ENCODE measurements at places on chromosomes 3 and 15.

- no peak for DNase-seq
Measured at GRCh38 chr15:52254391-52254790, 41.2 kb downstream of the MYO5C start.

DNA sequence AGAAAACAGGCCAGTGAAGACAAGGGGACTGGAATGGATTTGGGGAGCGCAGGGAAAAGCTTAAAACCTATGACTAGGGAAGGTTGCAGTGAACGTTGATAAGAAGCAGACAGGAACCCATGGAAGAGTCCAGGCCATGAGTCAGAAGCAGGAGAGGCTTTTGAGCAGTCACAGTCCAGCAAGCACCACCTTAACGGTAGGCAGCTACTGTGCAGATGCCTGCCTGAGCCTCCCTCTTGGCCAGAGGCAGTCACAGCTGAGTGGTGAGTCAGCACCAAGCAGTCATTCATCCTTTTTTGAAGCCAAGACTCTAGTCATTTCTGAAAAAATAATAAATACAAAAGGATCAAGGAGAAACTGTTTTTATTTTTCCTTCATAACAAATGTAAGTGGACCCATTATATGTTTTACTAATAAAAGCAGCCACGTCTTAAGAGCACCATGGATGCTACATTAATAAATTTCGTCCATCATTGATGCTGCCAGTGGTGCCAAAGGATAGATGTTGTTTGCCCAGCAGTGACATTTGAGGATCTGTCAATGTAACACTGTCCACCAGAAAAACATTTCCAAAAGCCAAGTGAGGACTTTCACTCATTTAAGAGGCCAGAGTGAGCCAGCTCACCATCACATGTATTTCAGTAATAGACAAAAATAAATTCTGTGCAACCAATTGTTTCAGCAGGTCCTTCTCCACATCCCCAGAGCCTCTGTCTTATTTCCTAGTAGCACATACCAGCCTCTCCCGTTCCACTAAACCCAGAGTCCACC lies 42.1 kb upstream of the ACTC1 start:
- DNase-seq: no peak

GRCh38 chr3:183584246-183584913 lies 28.9 kb upstream of the KLHL6 start:
- no peak for DNase-seq

DNA sequence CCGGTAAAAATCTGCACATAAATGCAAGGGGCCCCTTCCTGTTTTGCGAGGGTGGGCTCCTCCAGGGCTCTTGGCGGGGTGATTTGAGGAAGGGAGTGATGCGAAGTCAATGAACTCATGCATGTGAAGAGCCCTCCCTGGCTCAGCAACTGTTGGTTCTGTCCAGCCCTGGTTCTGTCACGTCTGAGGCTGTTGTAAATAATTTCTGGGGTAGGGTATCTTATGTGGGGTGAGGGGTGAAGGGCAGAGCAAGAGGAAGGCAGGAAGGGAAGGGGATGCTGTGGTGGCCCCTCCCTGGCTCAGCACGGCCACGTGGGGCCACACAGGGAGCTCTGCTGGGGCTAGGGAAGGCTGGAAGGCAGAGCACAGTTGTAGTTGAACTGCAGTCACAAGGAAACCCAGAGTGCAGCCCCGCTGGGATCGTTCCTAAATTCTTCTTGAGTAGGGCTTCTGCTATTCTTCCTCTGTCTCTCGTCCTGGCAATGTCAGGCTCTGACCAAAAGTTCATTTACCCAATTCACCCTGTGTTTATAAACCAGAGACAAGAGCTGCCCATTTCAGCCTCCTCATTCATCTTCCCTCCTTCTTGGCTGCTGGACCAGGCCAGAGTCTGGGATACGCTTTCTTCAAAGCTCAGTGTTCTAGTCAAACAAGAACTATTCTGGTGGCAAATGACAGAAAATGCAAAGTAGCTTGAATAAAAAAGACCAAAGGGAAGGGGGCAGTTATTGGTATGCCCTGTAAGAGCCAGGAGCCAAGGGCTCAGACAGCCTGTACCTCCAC lies 14.8 kb upstream of the TOPBP1 start:
- DNase-seq: no peak

DNA sequence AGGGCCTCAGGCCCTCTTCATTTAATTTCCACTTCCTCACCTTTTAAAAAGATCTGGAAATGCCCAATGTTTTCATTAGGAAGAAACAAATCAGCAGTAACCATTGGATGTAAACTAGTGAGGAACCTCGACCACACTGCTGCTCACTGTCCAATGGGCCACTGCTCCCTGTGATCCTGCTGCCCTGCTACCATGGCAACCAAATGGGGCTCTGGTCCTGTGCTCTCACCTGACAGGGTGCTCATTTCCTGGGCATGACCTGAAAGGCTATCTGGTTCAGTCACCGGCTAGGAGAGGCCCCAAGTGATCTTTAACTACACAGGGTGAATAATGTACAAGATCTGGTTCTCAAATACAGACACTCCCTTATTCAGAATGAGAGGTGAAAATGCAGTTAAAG lies 54.6 kb downstream of the ARHGEF3 start:
- DNase-seq: no peak

DNA sequence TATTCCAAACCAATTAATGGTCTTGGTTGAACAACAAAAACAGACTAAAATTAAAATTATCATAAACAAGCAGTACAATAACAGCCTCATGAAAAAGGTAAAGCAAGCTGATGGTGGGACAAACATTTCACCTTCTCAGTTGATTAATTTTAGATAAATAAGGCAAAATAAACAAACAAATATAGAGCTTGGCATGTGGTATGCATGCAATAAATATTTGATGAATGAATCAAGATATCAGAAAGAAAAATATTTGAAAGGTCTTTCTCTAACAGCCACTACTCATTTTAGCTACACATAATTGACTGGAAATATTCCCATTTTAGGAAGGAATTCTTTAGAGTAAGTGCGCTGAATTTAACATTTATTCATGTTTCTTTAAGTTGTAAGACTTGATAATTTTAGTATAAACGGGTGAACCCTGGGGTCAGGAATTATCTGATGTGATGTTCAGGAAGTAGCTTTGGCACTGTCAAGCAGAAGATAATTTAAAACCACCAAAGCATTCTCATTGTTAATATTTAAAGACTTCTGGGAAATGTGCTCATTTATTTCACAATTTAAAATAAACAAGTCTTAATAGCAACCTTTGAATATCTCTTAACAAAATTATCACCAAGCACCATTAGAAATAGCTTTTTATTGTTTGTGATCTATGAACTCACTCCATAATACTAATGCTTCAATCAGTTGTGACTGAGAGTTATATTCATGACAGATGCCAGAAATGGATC lies 372.3 kb upstream of the TGFBR2 start:
- no peak for DNase-seq

- DNase-seq: no peak
Measured at GRCh38 chr15:28109626-28110455, 10.7 kb upstream of the OCA2 start.

DNA sequence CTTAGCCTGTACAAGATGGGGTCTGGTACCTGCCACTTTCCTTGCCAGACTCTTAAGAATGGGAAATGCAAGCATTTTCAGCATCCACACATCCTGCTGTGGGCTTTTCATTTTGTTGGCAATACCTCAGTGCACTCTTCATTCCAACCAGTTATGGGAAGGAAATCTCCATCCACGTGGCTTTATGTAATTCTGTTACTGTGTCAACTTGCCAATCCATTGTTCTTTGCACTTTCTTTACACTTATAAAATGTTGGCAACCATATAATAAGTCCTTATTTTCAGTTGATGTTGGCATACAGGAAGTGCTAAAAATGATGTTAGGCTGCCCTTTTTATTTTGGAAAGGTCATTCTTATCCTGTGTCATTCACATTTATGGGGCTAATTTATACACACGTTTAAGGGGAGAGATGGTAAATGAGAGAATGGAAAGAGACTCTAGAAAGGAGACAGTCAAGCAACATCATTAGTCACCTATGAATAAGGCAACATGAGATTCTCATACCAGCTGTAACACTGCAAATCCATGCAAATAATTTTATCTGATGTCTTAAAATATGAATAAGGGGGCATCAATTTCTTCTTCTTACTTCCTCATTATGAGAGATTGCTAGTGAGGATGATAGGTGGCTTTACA lies 238.7 kb downstream of the CHST2 start:
- DNase-seq: no peak

- DNase-seq: no peak
Measured at GRCh38 chr3:75737831-75738493, 47.4 kb downstream of the ZNF717 start.

DNA sequence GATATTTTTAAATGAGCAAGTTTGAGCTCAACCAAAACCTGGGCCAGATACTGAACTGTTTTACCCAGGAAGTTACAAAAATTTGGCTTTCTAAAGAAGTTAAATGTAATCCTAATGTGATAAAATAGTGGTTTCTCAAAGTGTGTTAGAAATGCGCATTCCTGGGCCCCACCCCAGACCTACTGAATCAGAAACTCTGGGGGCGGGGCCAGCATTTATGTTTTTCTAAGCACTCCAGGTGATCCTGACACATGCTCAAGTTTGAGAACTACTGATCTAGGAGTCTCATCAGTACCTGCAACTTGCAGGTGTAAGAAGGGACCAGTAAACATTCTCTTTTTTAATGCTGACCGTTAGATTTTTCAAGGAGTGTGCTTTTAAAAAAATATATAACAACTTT lies 190.6 kb downstream of the VPS13C start:
- no peak for DNase-seq

DNA sequence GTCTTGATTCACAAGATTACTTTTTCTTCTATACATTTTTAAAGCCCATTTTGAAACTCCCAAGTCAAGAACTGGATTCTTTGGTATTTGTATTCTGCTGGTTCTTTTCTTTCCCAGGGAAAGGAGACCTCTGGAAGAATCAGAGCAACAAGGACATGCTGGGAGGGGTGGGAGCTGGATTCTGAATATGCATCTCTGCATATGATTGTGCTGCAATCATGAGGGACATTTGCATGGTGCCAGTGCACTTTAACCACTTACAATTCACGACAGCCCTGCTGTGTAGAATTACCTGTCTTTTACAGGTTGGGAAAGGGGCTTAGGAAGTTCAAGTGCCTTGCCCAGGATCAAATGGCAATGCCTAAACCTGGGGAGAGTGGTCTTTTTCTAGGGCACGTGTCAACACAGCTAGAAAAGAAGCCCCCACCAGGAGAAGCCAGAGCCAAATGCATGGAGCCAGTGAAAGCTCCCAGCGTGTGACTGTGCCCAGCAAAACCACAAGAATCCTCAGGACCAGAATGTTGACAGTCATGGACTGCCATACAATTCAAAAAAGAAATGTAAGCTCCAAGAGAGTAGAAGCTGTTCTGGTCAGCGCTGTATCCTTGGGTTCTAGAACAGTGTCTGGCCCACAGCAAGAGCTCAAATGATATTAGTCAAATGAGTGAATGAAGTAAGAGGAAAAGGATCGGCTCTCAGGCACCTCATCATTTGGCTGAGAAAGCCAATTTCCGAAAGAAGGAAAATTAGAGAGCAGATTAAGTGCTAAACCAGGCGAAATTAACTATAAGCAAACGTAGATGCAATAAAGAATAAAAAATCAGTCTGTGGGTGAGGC lies 84.5 kb upstream of the MEF2A start:
- DNase-seq: no peak

- DNase-seq: no peak
Measured at GRCh38 chr15:29668120-29668602, 154.1 kb downstream of the TJP1 start.

GRCh38 chr3:154496540-154496939 lies 66.5 kb upstream of the GPR149 start:
- no peak for DNase-seq

DNA sequence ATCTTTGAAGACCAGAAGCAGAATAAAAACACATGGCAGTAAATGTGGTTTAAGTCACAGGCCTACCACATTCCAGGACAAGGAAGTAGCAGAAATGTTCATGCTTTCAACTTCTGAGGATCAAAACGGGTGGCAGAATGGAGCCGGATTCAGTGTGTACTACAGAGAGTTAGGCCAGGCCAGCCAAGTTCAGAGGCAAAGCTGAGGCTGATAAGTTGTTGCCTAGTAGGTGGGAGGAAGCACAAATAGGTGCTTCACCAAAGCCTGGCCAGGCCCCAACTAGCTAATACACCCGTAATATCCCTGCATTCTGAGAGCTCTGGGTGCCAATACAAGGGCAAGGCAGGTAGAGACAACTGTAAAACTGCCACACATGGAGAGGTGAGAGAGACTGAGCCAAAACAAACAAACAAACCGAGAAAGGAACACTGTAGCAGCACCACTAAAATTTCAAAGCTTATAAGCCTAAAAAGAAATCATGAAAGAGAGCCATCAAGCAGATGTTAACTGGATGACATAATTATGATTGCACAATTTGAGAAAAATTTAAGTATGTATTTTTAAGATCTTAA lies 156.4 kb upstream of the CBLB start:
- no peak for DNase-seq

- peak; percentile 70 for DNase-seq
Measured at GRCh38 chr3:71011565-71012287, 571.8 kb downstream of the FOXP1 start.

GRCh38 chr15:23606226-23606625 lies 40.8 kb downstream of the MKRN3 start:
- DNase-seq: no peak

DNA sequence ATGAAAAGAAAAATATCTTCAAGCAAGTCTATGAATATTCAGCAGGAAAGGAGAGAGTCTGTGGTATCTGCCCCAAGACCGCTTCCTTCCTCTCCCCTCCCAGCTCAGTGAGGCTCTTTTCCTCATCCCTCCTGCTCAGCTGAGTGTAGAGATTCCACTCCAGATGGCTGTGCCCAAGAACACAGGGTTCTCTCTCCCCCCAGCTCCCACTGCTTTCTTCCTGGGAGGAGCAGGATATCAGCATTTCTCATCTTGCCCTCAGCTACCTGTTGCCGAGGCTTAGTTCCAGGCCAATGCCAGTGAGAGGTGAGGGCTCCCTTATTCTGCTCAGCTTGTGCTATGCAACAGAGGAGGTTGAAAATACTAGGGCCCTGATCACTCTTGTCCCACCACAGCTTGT lies 211.9 kb downstream of the SV2B start:
- no peak for DNase-seq

- no peak for DNase-seq
Measured at GRCh38 chr3:50464569-50464968, 38.9 kb downstream of the CACNA2D2 start.

DNA sequence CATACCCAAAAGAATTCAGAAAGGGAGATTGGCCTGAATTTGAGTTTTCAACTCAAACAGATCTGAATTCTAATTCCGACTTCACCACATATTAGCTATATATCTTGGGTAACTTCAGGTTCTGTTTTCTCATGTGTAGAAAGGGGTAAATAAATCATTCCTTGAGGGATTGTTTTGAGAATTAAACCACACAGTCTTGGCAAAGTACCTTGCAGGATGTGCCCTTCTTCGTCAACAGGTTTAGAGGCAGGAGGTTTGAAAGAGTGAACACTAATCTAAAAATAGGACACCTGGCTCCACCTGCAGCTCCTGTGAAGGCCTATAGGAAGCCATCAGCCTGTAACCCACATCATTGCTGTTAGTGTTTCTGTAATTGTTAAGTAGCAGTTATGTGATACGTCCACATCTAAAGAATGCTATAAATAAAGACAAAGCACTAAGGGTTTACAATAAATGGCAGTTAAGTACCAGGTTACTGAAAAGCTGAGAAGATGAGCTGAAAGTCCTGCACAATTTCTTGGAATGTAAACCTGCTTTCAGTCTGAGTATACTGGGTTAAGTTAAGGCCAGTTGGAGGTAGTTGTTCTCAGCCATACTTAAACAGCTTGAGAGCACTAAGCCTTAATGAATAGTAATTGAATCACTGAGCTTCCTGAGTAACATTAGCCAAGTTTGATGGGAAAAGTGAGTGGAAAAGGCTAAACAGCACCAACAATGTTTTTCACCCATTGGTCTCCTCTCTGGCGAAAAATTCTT lies 6.0 kb downstream of the CCDC80 start:
- DNase-seq: no peak

- DNase-seq: no peak
Measured at GRCh38 chr3:103653996-103654395, 1219.2 kb downstream of the ZPLD1 start.

Measured in CD4-positive, alpha-beta T cell treated with Interferon alpha-2 for 1 hour (primary cell).